ENCODE measurements at places on chromosomes 7 and 10.

GRCh38 chr7:67487316-67487715, 490.7 kb downstream of the TYW1 start:
- DNase-seq: no peak

DNA sequence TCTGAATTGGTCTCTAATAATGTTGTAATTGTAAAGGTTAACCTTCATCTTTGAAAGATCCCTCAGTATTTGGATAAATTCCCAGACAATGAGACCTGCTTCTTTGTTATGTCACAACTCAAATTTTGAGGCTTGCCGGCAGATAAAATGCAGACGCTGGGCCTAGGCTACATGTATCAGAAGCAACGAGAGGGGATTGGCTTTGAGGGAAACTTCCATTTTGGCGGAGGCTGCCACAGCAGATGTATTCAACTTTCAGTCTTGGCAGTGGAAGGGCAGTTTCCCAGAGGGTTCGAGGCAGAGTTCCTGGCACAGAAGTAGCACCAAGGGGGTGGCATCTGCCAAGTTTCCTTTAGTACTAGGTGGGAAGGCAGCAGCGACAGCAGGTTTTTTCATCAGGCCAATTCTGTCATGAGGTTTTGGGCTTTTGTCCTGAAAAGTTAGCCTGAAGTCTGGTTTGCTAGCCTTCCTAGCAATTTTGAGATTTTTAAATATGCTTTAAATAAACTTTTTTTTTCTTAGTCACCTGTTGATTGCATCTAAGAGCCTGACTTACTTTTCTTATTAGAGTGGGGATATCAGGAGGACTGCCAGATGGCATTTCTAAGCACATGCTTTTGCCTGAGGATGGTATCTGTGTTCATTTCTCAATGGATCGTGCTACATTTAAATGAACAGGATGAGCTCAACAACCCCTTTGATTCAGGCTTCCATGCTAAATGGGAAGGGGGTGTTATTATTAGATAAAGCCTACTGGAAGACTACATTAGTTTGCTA, 89.5 kb upstream of the FAM3C start:
- no peak for DNase-seq

- DNase-seq: no peak
Measured at GRCh38 chr7:104153287-104153686, 54.5 kb downstream of the ORC5 start.

DNA sequence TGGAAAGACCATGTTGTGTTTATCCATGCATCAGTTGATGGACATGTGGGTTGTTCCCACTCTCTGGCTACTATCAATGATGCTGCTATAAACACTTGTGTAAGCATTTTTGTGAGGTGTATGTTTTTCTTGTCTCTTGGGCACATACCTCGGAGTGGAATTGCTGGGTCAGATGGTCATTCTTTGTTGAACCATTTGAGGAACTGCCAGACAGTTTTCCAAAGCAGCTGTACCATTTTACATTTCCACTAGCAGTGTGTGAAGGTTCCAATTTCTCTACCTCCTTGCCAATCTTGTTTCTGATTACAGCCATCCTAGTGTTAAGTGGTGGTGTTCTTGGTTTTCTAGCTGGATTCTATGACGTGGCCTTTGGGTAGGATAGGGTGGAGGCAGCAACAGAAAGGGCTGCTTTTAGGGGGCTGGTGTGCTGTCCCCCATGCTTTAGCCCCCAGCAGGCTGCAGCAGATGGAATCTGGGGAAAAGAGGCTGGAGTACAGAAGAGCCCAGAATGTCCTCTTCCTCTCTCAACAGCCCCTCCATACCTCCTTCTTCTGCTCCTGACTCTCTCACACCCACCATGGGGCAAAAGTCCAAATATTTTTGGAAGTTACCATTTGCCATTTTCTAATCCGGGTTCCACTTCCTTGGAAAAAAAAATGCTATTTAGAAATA, 352.7 kb downstream of the FRMD4A start:
- no peak for DNase-seq

DNA sequence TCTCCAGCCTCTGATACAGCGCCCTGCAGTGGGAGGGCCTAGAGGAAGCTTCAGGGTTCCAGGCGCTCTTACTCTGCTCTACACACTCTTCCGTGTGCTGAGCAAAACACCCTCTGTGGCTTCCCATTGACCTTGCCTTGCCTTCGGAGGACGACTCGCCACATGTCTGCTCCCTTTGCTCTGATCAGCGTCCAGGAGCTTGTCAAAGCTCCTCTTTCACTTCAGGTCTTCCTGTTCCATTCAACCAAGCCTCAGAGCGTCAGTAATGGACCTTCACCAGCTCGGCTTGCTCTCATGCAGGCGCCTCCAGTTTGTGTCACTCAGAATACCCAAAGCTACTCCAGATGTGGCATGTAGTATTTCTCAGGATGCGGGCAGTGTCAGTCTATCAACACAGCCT, 173.9 kb downstream of the ARID5B start:
- DNase-seq: no peak

DNA sequence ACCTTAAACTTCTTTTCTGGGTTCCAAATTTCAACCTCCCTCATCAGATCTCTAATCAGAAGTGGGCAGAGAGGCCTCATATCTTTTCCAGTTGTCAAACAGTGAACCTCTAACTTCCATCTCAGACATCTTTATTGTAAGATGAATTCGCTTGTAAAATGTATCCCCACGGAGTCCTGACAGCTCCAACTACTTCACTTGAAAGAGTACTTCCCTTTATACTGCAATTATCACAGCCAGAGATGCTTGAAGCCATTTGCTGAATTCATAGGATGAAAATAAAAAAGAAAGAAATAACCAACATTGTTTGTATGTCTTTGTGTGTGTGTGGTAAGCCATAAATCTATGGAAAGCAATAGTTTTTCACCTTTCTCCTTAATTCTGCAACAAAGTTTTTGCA, 175.2 kb downstream of the GRM3 start:
- no peak for DNase-seq

DNA sequence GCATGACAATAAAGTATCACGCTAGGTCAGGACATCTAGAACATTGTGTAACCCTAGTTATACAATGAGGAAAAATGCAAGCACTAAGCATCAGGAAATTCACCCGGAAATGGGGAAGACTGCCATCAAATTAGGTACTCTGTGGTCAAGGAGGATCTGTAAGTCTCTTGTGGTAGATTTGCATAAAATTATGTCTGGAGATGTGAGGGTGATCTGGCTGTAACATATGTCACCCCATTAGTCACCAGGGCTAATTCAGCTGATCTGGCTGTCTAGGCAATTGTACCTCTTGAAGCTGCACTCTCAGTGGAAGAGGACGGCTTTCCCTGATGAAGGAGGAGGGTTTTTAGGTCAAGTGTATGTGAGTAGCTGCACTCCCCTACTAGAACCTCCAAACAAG, 14.8 kb downstream of the AKR1D1 start:
- no peak for DNase-seq

DNA sequence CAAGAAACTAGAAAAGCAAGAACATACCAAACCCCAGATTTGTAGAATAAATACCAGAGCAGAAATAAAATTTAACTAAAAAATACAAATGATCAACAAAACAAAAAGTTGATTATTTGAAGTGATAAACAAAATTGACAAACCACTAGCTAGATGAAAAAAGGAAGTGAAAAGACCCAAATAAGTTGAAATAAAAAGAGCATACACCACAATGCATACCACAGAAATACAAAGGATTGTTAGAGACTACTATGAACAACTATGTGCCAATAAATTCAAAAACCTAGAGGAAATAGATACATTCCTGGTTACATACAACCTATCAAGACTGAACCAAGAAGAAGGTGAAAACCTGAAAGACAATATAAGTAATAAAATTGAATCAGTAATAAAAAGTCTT, 333.4 kb downstream of the SH2D4B start:
- DNase-seq: no peak
